ENCODE measurements at places on chromosomes 11 and 22.

DNA sequence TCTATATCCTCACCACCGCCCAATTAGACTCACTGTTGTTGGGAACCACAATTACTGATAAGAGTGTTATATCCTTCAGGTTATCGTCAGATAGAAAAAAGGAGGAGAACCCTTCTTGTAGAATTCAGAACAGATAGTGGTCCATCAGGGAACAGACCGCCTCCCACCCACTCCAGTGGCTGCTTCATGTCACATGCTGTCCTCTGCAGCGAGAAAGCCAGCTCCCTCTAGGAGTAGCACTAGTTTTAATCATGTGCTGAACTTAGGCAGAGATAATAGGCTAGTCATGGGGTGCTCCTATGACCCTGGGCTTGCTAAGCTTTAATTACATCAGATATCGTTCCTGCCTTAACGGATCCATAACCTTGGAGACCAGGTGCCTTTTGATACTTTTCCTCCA is 51.5 kb upstream of the RAB1B start:
- DNase-seq, result no peak

DNA sequence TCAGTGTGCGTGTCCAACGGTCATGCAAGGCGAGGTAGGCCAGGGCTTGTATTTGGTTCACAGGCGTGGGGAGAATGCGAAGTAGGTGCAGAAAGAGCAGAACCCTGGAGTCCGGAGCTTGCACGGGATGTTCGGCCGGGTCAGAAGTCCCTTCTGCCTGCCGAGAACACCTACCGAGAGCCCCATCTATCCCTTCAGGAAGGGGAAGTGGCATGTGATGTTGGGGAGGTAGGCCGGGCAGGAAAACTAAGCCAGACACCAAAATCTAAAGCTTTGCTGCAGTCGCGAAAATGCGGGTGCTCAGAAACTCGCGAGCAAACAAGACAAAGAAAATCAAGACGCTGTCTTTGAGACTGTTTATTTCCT is 435 bp upstream of the TAF6L start:
- DNase-seq, result no peak

DNA sequence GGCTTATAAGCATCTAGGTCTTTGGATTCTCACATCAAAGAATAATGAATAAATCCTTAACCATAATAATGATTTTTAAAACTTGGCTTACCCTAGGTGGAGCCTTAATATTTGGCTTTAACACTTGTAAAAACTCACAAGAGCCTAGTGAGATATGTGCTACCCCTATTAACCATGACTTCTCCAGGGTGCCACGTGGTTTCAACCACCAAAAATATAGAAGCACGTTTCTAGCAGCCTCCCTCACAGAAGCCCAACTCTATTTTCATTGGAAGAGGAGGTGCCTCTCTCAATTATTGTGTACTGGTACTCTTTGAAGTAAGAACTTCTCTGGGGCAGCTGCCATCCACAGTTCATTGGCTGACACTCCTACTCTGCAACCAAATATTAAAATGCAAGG is 46.5 kb upstream of the GDPD4 start:
- no peak for DNase-seq

- DNase-seq, result no peak
These were observed 30.6 kb downstream of the OR2AT4 start for GRCh38 chr11:75066061-75066460.

- no peak for DNase-seq
These were observed 45.4 kb upstream of the ANO3 start for GRCh38 chr11:26286472-26287066.
